Osteoblast (primary cell): ENCODE measurements at places on chromosomes 2 and 18. TPM values are rescaled to one million over a fixed set of nuclear protein-coding genes. Genes with fewer than 3 reads are reported as not detected.
A peak's percentile ranks its signal among the peaks of the same experiment; 100 is the strongest.

GRCh38 chr18:54257015-54257414, 12.3 kb upstream of the POLI start:
- no peaks in the 10 kb centered on the region for H3K27me3 ChIP-seq
- H3K27ac ChIP-seq = no peak overlapping the region
- no peak overlapping the region for H3K4me3 ChIP-seq
- DNase-seq = no peak
- peaks cover 12% of the 10 kb centered on the region for H3K4me1 ChIP-seq
- no peaks in the 10 kb centered on the region for H3K36me3 ChIP-seq

GRCh38 chr2:209351636-209352035, 72.2 kb upstream of the MAP2 start:
- no peak for DNase-seq
- no peak overlapping the region for H3K4me3 ChIP-seq
- H3K4me1 ChIP-seq = no peaks in the 10 kb centered on the region
- H3K36me3 ChIP-seq = no peaks in the 10 kb centered on the region
- no peaks in the 10 kb centered on the region for H3K27me3 ChIP-seq

DNA sequence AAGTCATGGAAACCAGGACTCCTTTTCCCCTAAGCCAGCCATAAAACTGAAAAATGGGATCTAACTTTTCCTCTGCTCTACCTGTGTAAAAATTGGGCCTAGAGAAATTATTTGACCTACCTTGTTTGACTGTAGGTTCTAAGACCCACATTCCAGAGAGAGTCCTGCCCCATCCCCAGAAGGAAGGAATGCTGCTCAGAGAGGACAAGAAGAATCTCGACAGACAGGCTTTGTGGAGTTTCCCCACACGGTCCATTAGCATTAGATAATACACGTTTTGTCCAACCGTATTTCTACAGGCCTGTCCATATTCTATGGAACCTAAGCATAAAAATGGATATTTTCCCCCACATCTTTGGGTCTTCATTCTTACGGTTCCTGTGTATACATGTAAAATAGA, 403.3 kb downstream of the METTL4 start:
- H3K27me3 ChIP-seq = no peaks in the 10 kb centered on the region
- no peaks in the 10 kb centered on the region for H3K36me3 ChIP-seq
- DNase-seq = no peak
- H3K4me1 ChIP-seq = no peaks in the 10 kb centered on the region
- no peak overlapping the region for H3K4me3 ChIP-seq
- no peak overlapping the region for H3K27ac ChIP-seq

- H3K27ac ChIP-seq = no peak overlapping the region
- no peaks in the 10 kb centered on the region for H3K27me3 ChIP-seq
- H3K4me1 ChIP-seq = no peaks in the 10 kb centered on the region
- no peak for DNase-seq
These were observed 24.8 kb upstream of the STK39 start for GRCh38 chr2:168272225-168272624.

TMEM17 gene
- total RNA-seq = 2.9 and 3.3 TPM in 2 replicates

CTLA4 gene
- under 0.01 TPM in 1 of 2 replicates, not detected in the other for total RNA-seq

IL36G gene
- total RNA-seq = not detected in 2 replicates

DNA sequence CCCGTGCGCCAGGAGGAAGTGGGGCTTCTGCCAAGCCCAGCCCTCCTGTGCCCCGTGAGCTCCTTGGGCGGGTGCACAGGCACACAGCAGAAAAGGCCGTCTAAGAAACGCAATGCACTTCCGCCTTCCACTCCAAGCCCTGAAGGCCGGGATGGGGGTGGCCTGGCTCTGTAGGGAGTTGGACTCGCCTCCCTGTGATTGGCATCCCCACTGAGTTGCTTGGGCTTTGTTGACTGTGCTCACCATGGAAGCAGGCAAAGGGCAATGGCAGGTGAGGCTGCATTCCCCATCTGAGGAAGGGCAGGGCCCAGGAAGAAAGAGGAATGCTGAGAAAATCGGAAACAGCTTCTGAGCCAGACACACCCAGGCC, 66.8 kb downstream of the CRACDL start:
- H3K27ac ChIP-seq = no peak overlapping the region
- peaks cover 15% of the 10 kb centered on the region for H3K4me1 ChIP-seq
- no peaks in the 10 kb centered on the region for H3K36me3 ChIP-seq
- peaks cover 3% of the 10 kb centered on the region for H3K27me3 ChIP-seq
- H3K4me3 ChIP-seq = no peak overlapping the region
- DNase-seq = no peak

DNA sequence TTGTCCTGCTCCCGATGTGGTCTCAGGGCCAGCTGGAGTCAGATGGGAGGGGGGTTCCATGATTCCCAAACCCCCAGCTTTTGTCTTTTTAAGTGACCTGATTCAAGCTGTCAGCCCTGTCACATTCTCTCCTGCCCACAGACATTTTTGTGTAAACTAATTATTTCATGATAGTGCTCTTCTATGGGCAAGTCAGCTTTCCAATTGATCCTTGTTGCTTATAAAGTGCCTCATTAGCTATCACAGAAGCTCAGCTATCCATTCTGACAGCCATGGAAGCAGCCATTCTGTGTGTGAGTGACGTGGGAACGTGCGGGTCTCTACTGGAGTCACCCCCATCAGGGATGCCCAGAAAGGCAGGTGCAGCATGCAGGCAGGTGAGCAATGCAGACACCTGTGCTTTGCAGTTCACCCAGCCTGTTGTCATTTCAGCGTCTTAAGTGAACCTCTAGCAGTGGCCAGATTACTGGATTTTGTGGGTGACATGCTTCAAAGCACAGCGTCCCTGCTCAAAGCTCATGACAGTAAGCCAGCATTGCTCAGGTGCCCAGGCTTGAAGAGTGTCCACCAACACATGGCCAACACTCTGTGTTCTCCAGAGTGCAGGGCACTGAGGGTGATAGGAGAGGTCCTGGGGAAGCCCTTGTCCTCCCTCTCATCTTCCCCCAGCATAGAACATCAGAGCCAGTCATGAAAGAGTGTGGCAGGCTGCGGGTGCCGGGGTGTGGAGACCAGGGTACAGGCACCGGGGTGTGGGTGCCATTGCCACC, 162.1 kb upstream of the SH3BP4 start:
- no peak overlapping the region for H3K4me3 ChIP-seq
- H3K36me3 ChIP-seq = no peaks in the 10 kb centered on the region
- no peak for DNase-seq

DNA sequence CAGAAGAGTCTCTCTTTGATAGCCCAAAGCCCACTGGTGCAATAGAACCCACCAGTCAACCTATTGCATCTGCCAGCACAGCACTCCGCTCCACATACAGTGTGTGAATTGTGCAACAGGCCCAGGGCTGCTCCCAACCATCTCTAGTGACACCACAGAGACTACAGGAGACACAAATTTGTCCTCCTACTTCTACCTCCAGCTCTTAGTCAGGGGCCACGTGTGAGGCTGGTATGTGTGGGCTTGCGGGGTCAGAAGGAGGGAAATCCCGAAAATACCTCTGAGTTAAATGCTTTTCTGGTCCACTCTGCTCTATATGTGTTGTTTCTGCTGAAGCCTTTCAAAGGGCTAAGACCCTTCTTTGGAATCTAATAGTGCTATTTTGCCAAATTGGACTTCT, 18.0 kb downstream of the DGUOK start:
- peaks cover 49% of the 10 kb centered on the region for H3K36me3 ChIP-seq
- no peak overlapping the region for H3K27ac ChIP-seq
- no peak for DNase-seq
- H3K27me3 ChIP-seq = no peaks in the 10 kb centered on the region
- no peak overlapping the region for H3K4me3 ChIP-seq

MOCOS gene
- 14.4 and 19.9 TPM in 2 replicates for total RNA-seq

ATG16L1 gene
- total RNA-seq = 24.2 and 29.3 TPM in 2 replicates

NAT8 gene
- total RNA-seq = not detected in 2 replicates

ABCB11 gene
- total RNA-seq = under 0.01 TPM in 1 of 2 replicates, not detected in the other

DNA sequence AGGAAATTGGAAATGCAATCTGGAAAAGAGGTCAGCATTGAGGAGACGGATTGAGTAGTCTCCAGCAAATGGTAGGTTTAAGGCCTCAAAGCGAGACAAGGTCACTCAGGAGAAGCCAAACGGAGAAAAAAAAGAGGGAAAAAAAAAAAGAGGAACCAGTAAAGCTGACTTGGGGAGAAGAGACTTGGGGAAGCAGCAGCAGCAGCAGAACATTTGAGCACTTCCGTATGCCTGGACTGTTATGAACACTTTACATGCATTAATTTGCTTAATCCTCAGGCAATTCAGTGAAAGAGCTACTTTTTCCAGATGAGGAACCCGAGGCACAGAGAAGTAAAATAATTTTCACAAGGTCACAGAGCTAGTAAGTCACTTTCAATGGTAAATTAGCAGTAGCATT, 81.3 kb downstream of the OSBPL6 start:
- H3K27ac ChIP-seq = no peak overlapping the region
- no peaks in the 10 kb centered on the region for H3K36me3 ChIP-seq
- H3K27me3 ChIP-seq = no peaks in the 10 kb centered on the region
- H3K4me1 ChIP-seq = peaks cover 23% of the 10 kb centered on the region

LYPD6B gene
- 2.5 and 2.9 TPM in 2 replicates for total RNA-seq

EGR4 gene
- not detected in 2 replicates for total RNA-seq

DNA sequence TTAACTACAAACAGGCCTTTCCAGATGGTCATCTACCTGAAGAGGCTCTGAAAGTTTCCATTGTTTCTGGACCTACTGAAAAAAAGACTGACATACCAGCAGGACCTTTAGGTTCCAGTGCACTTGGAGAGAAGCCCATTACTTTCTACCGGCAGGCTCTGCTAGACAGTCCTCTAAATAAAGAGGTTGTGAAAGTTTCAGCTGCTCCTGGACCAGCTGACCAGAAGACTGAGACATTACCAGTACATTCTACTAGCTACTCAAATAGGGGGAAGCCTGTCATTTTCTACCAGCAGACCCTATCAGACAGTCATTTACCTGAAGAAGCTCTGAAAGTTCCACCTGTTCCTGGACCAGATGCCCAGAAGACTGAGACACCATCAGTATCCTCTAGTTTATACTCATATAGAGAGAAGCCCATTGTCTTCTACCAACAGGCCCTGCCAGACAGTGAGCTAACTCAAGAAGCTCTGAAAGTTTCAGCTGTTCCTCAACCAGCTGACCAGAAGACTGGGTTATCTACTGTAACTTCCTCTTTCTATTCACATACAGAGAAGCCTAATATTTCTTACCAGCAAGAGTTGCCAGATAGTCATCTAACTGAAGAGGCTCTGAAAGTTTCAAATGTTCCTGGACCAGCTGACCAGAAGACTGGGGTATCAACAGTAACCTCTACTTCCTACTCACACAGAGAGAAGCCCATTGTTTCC, 65.8 kb downstream of the ALMS1 start:
- peaks cover 19% of the 10 kb centered on the region for H3K36me3 ChIP-seq
- no peaks in the 10 kb centered on the region for H3K27me3 ChIP-seq
- no peak for DNase-seq
- H3K4me1 ChIP-seq = no peaks in the 10 kb centered on the region
- no peak overlapping the region for H3K27ac ChIP-seq
- no peak overlapping the region for H3K4me3 ChIP-seq

- H3K4me1 ChIP-seq = no peaks in the 10 kb centered on the region
- no peak overlapping the region for H3K4me3 ChIP-seq
- no peaks in the 10 kb centered on the region for H3K36me3 ChIP-seq
- DNase-seq = no peak
- H3K27ac ChIP-seq = no peak overlapping the region
These were observed 232.4 kb downstream of the INSIG2 start for GRCh38 chr2:118320658-118321057.

DNA sequence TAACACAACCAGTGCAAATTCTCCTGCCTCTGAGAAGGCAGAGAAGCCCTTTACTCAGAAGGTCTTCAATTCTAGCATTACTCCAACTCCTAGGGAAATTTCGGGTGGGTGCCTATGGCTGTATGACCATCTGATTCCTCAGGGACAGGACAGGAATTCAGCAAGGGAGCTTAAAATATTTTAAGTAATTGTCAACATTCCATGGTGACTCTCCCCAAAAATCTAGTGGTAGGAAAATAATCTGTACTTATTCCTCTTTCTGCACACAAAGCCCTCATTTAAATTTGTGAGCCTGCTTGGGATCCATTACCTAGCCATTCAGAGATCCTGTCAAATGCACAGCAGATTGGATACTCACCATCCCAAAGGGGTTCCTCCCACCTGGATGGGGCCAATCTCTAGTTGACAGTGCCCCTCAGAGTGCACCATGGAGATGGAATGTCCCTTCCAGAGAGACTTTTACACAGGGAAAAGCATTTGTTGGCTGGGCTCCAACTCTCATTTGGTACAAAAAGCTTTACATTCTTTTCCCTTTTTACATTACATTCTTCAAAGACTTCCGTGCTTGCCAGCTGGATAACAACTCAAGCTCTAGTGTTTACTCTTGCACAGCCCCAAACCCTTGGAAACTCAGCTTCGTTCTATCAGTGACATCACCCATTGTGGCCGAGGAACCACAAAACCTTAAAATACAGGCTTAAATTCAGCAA, 3.1 kb upstream of the TMEM150A start:
- peak overlapping the region; percentile 80 for H3K27ac ChIP-seq
- H3K36me3 ChIP-seq = peaks cover 29% of the 10 kb centered on the region
- DNase-seq = peak; percentile 91
- H3K27me3 ChIP-seq = no peaks in the 10 kb centered on the region
- peak overlapping the region; percentile 17 for H3K4me3 ChIP-seq
- peaks cover 48% of the 10 kb centered on the region for H3K4me1 ChIP-seq

GPR45 gene
- not detected in 2 replicates for total RNA-seq

GRCh38 chr18:5534845-5535244, 9.0 kb downstream of the EPB41L3 start:
- H3K36me3 ChIP-seq = no peaks in the 10 kb centered on the region
- no peak overlapping the region for H3K27ac ChIP-seq
- no peak for DNase-seq
- H3K4me1 ChIP-seq = no peaks in the 10 kb centered on the region
- H3K4me3 ChIP-seq = no peak overlapping the region

GRCh38 chr2:2264416-2264815, 66.7 kb downstream of the MYT1L start:
- H3K4me3 ChIP-seq = no peak overlapping the region
- no peaks in the 10 kb centered on the region for H3K4me1 ChIP-seq
- no peaks in the 10 kb centered on the region for H3K36me3 ChIP-seq
- no peak overlapping the region for H3K27ac ChIP-seq
- peak; percentile 58 for DNase-seq
- H3K27me3 ChIP-seq = no peaks in the 10 kb centered on the region

DNA sequence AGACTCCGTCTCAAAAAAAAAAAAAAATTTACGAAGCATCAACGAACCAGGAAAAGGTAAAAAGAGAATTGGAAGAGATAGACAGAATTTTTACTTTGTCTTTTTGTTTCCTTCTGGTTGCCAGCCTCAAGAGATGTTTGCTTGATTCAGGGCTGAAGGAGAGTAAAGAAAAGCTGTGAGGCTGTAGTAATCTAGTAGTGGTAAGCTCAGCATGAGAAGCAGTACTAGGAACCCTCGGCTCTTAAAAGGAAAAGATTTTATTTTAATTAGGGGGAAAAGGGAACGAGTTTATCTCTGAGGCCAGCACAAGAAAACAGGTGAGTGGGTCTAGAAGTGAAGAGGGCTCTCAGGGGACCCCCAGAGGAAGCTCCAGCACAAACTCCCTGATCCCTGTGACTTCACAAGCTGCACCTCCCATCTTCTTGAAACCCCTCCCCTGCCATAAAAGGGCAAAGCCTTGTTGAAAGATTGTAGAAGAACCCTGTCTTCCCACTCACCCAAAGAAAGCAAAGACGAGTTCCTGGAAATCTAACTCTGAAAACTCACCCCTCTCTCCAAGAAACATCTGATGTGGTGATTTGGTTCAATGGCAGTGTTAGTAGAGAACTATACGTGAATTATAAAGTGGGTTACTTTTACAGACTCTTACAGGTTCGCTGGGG, 8.6 kb downstream of the RBMS1 start:
- H3K36me3 ChIP-seq = no peaks in the 10 kb centered on the region
- no peak overlapping the region for H3K27ac ChIP-seq
- no peak overlapping the region for H3K4me3 ChIP-seq
